ENCODE measurements at places on chromosomes 12 and 14.

- DNase-seq: no peak
Measured at GRCh38 chr14:91870890-91871289, 3.6 kb upstream of the TC2N start.

GRCh38 chr14:68474741-68475140, 318.1 kb downstream of the ZFP36L1 start:
- no peak for DNase-seq

DNA sequence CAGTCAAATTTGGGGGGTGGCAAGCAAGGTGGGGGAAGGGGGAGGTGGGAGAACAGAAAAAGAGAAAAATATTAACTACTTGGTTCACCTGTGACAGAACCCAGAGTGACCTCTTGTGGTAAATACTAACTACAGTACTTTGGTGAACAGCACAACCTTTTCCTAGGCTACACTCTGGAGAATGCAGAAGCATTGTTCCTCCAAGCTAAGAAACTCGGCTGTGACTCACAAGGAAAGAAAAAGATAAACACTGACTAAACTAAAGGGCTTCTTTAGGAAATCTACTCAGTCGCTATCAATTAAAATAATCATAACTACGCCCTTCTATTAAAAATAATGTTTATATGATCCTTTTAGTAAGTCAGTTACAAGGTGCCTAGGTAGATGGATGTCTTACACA, 5.4 kb downstream of the KCNH5 start:
- DNase-seq: no peak

- no peak for DNase-seq
Measured at GRCh38 chr12:116299064-116299463, 21.6 kb upstream of the MED13L start.

- DNase-seq: no peak
Measured at GRCh38 chr14:99702115-99702514, 18.0 kb downstream of the CYP46A1 start.

DNA sequence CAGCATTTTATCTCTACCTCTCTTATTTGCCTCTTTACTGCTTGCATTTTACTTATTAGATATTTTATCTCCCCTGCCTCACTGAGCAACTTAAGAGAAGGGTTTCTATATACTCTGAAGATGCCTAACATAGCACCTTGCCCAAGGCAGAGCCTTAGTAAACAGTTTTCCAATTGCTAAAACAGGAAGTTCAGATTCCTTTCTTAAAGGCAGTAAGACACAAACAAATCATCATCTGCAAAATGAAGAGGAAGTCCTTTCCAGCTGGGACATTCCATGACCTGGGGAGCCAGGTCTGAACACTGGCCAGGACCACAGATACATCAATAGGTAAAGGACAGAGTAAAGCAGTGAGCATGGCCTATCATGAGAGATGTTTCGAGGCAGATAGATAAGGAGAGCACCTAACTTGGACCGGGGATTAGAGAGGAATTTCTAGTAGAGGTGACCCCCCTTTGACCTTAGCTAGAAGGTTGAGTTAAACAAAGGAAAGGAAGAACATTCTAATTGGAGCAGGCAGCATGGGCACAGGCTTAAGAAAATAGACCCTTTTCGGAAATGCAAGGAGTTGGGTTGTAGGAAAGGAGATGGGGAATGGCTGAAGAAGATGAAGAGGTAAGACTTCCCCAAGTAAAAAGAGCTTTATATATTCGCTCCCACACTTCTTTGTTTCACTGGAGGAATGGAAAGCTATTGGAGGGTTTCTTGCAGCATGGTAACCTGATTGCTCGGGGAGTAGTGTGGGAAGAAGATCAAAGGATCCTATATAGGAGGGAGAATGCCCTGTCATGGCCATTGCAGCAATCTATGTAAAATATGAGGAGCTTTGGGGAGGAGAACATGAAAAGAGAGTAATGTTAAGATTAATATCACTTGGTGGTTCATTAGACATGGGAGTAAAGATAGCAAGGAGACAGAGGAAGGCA, 94.8 kb downstream of the PHLDA1 start:
- DNase-seq: no peak

DNA sequence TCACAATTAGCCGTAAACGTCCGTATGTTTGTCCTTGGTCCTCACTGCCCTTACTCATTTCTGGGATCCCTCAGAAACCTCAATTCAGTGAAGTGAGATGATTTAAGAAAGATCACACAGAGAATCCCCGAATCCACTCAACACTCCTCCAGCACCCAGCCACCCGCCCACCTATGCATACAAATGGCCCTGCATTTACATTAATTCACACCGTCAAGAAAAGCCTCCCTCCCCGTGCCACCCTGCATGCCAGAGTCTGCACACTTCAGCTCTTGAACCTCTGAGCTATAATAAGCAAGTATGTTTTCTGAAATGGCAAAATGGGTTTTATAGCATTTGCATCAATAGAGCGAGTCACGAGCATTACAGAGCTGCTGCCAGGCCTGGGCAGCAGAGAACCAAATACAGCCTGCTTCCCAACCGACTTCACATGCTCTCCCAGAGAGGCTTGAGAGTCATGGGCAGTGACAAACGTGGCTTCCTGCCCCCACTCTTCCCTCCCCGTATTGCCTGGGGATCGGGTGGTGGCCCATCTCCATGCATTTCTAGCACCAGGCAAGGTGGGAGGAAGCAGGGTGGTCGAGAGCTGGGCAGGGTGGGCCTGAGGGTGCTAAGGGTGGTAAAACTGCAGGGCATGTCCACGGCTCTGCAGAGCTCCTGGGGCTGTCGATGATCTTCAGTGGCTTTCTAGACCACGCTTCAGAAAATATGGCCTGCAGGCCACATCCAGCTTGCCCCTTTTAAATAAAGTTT, 177.6 kb downstream of the RIMBP2 start:
- no peak for DNase-seq

DNA sequence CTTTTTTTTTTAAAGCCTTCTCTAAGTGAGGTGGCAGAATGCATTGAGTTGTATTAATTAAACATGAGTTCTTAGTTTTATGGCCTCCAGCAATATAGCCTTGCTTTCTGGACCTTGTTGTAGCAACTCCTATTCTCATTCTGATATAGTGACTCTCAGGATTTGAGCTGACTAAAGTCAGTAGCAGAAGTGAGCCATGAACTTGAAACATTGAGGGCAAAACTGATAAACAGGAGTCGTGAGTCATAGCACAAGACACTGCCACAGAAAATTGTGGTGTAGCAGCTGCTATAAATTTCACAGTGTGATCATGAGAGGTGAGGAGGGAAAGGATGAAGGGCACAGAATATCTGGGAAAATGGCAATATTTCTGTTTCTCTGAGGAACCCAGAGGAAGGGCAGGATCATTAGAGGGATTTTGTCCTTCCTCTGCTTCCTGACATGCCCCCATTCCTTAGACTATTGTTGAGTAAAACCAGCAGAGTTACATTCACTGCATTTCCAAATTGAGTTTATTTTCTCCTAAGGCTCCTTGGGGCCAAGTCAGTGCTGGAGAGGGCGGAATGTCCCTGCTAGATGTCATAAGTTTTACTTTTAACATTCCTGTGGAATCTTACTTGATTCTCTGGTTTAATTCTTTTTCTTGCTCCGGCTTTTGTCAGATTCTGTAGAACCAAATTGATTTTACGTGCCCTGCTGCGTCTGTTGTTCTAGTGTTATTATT, 7.5 kb downstream of the KLRG1 start:
- DNase-seq: no peak

GRCh38 chr12:83515306-83516026, 828.8 kb downstream of the TMTC2 start:
- DNase-seq: no peak

DNA sequence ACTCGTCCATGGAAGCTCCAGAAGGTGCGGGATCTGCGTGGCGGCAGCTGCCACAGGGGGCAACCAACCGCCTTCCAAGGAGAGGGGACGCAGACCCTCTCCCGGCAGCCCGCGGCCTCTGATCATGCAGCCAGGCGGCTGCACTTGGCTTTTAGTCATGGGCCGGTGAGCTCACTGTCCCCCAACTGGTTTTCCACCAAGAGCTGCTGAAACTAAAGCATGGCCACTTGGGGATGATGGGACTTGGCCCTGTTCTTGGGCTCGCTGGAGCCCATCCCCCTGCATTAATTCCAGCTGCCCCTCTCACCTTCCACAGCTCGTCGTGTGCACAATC, 39.1 kb downstream of the CCDC85C start:
- DNase-seq: no peak

DNA sequence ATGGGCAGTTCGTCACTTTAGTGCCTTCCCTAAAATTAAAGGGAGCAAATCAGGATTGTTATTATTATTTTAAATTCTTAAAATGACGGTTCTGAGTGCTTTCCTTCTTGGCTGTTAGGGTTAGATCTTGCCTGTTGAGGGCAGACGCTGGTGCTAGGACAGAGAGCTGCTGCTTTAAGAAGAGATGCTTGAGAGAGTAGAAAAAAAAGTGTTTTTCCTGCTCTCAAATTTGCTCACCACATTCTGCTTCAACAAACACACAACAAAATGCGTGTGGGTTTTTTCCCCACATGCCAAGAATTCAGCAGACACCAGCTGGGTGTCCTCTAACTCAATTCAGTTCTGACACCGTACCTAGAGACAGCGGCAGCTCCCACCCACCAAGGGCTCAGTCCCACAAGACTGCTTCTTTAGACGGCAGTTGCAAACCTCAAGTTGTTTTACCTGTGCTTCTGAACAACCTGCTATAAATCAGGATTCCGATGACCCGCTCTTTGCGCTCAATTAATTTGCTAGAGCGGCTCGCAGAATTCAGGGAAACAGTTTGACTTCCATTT, 75.8 kb upstream of the RIN3 start:
- DNase-seq: no peak

DNA sequence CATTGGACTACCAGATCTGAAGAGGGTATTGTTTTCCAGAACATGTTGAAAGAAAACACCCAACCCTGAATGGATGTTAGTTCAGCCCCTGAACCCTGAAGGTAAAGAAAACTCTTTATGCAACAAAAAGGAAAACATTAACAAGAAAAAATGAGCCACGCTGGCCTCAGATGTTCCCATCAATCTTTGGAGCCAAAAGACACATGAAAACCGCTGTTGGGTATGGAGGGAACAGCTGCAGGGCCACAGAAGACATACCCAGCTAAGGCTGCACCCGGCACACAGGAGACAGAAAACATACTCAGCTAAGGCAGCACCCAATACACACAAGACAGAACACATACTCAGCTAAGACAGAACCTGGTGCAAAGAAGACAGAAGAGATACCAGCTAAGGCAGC, 51.3 kb upstream of the GALNT9 start:
- DNase-seq: no peak

DNA sequence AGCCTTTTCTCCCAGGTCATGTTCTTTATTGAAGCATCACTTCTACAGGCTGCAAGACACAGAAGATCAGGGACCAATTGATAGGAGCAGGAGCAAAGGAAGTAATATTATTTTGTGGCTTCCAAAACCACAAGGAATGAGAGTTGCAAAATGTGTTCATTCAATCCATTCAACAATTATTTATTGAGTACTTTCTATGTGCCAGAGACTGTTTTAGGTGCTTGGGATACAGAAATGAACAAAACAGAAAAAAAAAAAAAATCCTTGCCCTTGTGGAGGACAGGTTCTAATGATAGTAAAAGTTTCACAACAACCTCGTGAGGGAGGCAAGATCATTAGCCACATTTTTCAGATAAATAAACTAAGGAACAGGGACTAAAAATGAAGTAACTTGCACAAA, 20.1 kb upstream of the DACT1 start:
- DNase-seq: no peak

GRCh38 chr14:99955826-99956455, 109.3 kb upstream of the EVL start:
- no peak for DNase-seq

GRCh38 chr12:32115404-32116104, 8.9 kb downstream of the BICD1 start:
- DNase-seq: no peak

DNA sequence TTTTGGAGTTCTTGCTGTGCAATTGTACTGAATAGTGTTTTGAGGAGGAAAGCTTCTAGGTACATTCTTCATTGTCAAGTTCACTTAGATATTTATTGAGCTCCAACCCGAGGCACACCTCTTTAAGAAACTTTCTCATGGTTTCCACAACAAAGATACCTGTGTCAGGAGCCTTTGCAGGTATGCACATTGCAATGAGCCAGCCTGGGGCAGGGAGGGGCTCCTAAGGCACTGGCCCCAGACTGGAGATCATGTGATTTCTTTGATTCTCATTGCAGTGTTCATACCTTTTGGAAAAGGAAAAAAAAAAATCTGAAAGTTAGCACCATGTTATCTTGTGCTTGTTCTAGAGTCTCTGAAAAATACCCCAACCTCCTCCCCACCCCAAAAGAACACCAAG, 80.3 kb downstream of the PRMT8 start:
- no peak for DNase-seq

- no peak for DNase-seq
Measured at GRCh38 chr12:121568518-121568917, 12.3 kb downstream of the KDM2B start.

- DNase-seq: no peak
Measured at GRCh38 chr14:93954900-93955849, 21.2 kb downstream of the ASB2 start.

DNA sequence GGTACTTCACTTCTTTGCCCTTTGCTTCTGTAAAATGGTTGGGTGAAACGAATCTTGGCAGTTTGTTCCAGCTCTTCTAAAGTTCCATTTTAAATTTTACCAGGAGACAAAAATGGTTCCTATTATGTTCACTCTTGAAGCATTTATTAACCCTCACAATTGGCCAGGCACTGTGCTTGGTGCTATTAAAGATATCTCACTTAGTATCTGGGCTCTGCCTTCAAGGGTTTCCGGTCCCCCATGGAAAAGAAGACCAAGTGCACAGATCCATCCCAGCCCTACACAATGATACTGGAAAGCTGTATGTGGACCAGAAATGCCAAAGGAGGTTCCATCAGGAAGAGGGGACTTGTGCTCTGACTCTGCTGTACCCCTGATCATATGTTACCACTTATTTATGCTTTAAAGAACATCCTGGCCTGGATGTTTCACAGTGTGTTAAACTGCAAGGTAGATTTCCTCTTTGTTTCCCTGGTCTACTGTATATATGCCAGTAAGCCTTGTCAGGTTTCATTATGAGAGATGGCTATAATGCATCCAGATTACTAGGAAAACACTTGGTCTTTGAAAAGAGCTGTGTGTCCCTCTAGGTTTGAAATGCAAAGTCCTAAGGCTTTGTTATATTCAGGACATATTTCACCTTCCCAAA, 154.8 kb downstream of the PRKCH start:
- no peak for DNase-seq

GRCh38 chr12:87320724-87321123, 708.5 kb downstream of the C12orf50 start:
- DNase-seq: no peak
